Esophagus squamous epithelium (tissue), 5 donors: ENCODE measurements at places on chromosomes 5 and 9.

- DNase-seq: no peak
Measured at GRCh38 chr5:139812836-139813805, 17.5 kb downstream of the PSD2 start.

DNA sequence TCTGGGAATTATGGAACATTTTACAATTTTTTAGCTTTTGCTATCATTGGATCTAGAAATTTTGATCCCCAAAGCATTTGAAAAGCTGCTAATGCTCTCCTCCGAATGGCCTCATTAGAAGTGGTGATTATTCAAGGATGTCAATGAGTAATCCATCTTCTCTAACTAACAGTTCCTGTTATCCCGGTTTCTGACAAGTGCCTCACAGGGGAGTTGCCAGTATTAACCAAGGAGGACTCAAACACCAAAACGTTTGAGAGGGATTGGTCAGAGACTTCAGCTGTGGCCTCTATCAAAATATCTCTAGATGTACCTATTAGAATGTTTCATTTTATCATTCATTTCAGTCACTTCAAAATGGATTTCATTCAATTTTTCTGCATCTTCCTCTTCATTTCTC is 208.3 kb upstream of the ITGA1 start:
- no peak for DNase-seq

DNA sequence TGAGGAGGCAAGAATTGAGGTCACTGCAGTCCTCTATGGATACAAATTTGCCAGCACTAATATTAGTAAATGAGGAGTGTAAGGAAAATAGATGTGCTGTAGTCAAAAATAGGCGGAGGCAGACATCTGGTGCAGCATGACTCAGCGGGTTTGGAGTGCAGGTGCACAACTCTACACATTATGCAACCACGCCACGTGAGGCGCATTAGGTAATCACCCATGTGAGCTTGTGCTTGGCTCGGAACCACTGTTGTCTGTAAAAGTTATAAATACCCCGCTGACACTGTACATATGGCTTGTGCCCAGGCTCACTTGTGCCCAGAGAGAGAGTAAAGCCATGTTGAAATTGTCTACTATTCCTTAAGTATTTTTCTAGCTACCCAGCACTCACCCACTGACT is 623.5 kb upstream of the NUDT12 start:
- no peak for DNase-seq

DNA sequence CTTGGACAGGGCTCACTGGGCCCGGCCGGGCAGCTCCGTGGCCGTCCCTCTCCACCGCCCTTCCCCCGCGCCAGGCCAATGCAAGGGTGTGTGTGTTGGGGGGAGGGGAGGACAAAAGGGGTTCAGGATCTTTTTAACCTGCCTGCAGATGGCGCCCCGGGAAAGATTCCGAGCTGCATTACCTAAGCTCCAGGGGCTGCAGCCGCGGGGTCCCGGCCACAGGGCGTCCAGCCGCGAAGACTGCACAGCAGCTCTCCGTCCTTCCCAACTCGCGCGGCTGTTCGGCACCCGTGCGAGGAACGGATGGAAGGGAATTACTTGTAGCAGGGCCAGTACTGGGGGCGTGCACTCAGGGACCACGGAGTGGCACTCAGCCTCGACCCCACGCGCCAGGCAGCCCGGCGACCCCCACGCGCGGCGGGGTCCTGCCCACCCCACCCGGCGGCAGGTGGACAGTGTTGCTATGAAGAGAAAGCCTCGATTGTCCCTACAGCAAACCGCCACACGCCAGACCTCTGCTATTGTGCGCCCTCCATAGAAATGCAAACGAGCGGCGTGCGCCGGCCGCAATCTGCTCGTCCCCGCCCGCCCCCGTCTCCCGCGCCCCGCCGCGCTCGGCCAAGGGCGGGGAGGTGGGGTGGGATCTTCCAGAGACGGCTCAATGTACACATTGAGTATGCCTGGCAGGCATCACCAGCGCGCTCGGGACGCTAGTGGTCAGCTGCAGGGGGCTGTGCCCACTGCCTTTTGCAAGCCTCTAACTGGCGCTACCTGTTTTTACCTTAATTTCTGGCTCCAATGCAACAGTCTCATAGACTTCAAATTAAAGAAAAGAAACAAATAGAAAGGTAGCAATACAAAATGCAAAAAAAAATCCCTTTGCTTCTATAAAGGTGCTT is 796 bp upstream of the GADD45G start:
- no peak for DNase-seq

GRCh38 chr5:109191153-109191558 is 218.6 kb downstream of the PJA2 start:
- no peak for DNase-seq

GRCh38 chr5:173018358-173018757 is 34.8 kb downstream of the ATP6V0E1 start:
- no peak for DNase-seq

- no peak for DNase-seq
Measured at GRCh38 chr9:5596173-5596572, 32.7 kb upstream of the RIC1 start.

- no peak for DNase-seq
Measured at GRCh38 chr5:57576317-57576716, 93.7 kb upstream of the ACTBL2 start.

GRCh38 chr5:156037151-156037909 is 289.6 kb upstream of the SGCD start:
- DNase-seq: no peak

GRCh38 chr9:89915187-89915586 is 310.4 kb downstream of the GADD45G start:
- no peak for DNase-seq

DNA sequence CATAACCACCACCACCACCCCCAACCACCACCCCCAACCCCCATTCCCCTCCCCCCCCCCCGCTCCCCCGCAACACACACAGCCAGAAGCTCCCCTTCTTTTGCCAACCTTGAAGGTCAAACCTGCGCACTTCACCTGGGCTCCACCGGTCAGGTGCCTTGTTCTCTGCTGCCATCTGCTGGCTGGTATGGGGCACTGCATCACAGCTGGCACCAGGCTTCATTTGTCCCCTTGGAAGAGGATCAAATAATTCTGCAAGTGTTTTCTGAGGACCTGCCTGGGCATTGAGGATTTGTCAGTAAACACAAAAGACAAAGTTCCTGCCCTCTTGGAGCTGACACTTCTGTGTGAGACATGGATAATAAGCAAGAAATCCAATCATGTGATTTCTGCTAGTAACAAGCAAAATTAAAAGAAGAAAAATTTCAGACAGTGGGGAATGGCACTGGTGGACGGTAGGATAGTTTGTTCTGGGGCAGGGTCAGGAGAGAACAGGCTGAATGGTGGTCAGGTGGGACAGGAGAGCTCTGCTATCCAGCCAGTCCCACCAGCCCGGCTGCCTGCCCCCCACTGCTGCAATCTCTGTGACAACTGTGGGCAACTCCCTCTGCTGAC is 55.6 kb upstream of the LMX1B start:
- DNase-seq: no peak

DNA sequence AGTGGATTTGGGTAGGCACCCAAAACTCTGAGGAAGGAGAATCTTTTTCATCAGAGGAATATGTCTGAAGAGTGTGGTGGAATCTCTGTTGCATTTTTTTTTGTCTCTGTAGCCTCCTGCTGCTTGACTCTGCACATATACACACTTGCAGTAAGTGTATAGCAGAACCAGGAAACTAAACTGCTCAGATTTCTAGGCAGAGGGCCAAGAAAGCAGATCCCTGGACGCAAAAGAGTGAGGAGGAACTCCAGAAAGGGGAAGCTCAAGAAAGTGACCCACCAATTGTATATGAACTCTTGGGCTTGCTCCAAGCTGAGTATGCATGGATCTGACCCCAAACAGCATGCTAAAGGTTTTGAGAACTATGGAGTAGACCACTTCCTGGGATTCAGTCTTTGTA is 181.8 kb downstream of the GADD45G start:
- no peak for DNase-seq

DNA sequence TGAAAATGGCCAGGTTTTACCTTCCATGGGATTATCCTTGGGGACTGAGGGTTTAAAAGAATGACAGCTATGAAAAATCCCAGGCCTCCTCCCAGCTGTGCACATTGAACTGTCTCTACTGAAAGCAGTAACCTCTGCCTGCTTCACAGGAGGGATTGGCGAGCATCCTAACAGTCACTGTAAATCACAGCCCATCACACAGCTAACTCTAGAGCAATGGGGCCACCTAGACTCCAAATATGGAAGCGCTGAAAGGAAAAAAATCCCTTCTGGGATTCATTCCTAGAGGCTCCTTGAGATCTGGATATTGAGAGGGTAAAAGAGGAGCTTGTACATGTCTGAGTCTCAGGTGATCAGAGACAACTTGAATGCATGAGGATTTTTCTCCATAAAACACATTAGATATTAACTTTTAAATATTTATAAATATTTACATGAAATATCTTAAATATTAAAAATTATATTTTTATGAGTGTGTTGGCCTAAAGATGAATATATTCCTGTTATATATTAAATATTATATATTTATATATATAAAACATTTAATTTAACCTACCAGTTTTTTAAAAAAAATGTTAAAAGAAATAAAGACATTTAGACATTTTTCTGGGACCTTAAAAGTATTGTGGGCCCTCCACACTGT is 133.8 kb upstream of the SLC24A2 start:
- no peak for DNase-seq

- DNase-seq: no peak
Measured at GRCh38 chr5:137466889-137467288, 32.2 kb downstream of the SPOCK1 start.

DNA sequence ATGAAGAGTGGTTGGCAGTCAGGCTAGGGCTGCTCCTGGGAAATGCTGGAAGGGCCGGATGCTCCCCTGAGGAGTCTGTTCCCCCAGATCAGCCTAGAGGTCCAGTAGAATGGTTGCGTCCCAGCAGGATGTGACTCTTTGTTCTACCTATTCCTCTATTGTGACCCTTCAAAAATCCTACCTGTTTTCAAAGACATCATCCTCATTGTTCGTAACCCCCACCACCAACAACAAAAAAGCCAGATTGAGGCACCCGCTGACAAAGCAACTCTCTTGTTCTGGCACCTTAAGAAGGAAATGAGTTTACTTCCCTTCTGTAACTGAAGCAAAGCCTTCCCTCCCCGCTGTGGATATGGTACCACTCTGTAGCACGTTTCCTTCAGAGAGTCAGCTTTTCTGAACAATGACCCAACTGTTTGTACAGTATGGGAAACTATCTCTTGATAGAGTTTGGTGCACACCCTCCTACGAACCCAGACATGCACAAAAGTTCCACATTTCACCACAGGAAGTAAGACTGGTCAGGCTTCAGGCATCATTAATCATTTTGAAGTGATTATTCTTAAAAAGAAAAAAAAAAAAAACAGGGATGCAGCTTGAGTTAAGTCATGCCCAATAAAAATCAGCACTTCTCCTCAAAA is 207.2 kb downstream of the ENC1 start:
- no peak for DNase-seq

DNA sequence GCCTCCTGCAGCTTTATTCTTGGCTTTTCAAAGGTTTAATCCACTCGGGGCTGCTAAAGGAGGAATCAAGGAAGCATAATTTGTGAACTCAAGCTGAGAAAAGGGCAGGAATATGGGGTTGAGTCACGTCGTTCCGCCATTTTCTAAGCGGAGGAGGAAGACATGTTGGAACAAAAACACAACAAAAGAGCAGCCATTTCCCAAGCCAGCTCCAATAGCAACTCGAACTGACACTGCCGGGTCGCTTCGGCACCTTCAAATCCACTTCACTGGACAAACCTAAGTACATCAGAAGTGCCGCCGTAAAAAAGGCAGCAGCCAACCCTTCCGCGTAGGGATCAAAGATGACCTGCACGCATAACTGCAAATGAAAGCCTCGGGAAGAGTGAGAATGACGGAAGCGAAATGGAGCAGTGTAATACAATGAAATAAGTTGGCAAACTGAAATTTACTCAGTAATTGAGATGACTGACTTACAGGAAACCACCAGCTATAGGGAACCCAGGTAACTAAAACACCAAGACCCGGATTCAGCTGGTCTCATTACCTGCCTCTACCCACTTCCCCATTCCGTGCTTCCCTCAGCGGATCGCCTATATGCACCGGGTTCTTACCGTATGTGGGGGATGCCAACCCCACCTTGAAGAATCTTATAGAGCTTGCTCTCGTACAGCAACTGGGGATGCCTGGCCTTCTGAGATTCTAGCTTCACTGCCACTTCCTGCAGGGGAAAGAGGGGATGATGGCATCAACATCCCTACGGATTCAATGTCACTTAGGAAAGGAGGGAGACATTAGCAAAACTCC is 1.6 kb downstream of the CSNK1A1 start:
- no peak for DNase-seq

DNA sequence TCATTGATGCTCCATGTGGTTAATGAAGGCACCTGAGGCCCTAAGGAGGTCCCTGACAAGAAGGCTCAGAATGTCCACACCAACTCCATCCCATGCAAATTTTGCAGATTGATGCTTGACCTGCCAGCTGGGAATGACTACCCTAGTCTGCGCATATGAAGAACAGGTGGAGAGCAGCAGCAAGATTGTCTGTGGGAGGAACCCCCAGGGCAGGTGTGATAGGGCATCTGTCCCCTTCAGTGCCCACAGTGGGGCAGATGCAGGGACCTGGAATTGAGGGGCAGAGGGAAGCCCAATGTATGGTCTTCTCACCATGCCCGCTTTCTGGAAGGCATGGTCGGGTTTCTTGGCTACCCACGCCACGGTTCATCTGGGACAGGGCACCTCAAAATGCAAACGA is 79.6 kb downstream of the MACROH2A1 start:
- DNase-seq: no peak

DNA sequence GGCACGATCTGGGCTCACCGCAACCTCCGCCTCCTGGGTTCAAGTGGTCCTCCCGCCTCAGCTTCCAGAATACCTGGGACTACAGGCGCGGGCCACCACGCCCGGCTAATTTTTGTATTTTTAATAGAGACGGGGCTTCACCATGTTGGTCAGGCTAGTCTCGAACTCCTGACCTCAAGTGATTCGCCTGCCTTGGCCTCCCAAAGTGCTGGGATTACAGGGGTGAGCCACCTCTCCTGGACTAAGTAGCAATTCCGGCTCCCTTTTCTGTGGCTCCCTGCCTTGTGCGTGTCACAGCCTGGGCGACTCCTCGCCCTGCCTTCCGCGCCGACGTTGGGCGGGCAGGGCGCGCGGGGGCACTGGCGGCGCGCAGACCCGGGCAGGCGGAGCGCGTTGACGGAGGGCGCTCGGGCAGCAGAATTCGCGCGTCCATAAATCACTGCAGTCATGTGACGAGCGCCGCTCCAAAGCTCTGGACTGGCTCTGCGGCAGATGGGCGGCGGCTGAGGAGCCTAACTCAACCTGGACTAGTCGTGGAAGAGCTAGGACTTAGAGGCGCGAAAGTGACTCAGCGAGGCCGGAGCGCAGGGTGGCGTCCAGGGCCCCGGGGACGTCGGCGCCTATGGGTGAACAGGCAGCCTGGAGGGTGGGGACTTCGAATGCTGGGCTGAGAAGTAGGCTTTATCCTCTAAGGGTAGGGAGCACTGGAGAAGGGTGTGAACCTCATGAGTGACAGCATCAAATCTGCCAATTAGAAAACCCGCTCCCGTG is 1.4 kb upstream of the CIZ1 start:
- no peak for DNase-seq

- DNase-seq: no peak
Measured at GRCh38 chr5:173901705-173902104, 13.6 kb downstream of the CPEB4 start.

DNA sequence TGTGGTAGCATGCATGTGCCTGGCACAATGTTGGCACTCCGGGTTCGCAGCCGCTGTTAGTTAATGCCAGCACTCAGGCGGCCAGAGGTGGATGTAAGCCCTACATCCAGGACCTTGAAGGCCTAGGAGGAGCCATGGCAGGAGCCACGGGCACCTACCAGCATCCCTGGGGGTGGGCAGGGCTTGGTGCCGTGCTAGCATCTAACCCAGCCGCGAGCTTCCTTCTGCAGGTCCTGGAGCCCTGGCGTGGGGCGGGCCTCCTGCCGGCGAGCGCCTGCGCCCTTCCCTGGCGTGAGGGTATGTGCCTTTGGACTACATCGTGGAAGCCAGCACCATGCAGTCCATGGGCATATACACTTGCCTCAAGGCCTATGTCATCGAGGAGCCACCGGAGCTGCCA is 53.8 kb downstream of the COL27A1 start:
- DNase-seq: no peak
